NCI-H82 (cell line): ENCODE measurements at places on chromosomes 4 and X.
A peak's percentile ranks its signal among the peaks of the same experiment; 100 is the strongest.

- no peak for DNase-seq
Measured at GRCh38 chr4:39237179-39237578, 54.9 kb downstream of the WDR19 start.

GRCh38 chrX:15680401-15680800 is 15.8 kb upstream of the CLTRN start:
- DNase-seq = no peak

- DNase-seq = no peak
Measured at GRCh38 chr4:8912506-8912905, 40.9 kb upstream of the HMX1 start.

GRCh38 chr4:24765376-24765988 is 29.9 kb upstream of the SOD3 start:
- DNase-seq = peak; percentile 1
